ENCODE measurements at places on chromosomes 2 and 18.
A peak's percentile ranks its signal among the peaks of the same experiment; 100 is the strongest.

DNA sequence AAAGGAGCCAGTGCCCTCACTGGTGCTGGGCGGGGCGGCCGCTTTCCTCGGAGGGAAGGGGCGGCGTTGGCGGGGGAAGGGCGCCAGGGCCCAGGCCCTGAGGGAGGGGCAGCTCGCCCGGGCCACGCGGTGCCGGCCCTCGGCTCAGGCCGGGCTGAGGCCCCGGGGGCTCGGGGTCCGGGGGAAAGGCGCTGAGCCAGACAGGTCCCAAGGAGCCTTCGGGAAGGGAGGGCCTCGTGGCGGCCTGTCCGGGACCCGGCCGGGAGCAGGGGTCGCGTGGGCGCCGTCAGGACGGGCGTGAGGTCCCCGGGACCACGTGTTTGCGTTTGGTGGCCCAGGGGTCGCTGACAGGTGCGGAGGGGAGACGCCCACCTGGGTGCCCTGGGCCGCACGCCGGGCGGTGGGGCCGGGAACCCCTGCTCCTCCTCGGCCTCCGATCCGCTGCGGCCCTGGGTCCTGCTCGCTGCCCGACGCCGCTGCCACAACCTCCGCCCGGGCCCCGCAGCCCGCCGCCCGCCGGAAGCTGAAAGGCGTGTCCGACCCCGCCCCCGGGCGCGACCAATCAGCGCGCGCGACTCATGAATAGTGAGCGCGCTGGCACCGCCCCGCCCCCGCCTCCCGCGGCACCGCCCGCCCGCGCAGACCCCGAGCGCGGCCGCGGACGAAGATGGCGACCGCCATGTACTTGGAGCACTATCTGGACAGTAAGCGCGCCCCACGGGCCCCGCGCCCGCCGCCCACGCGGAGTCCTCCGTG lies at the start of gene ING5:
Gene ING5, plus strand, starts transcription at position 641 of the 756 bp plus-strand sequence. Its CDS starts 27 bp downstream, at position 668.
- peak; percentile 92 for DNase-seq

DNA sequence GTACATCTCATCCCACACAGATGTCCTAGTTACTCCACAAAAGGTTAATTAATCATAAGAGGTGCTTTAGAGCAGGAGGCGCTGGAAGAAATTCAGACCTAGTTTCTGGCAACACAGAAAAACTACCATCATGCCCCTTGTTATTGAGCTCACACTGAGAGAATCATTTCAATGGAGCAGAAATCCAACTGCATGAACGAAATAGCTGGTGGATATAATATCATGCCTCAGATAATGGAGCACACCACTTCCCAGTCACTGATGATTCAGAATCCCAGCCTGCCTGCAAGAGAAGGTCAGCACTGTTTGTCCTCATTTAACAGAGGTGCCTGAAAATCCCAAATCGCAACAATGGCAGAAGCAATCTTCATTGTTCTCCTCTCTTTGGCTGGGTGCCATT lies 125.8 kb upstream of the CREB1 start:
- DNase-seq, result no peak

- DNase-seq, result no peak
Measured at GRCh38 chr18:52678034-52678433, 338.0 kb downstream of the DCC start.

DNA sequence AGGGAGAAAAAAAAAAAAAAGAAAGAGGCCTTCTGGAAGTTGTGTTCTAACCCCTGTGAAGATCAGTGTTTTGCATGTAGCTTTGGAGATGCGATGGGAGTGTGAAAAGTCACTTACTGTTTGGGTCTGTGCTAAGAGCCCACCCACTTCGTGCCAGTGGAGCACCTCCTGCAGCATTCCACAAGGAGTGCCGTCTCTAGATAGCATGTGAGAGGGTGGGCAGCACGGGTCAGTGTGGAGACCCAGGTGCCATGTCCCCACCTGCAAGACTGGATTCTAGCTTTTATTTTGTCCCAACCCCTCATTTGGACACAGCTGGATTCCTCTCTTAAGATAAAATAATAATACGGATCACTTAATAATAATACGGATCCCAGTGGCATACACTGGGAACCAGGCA lies 12.5 kb upstream of the TMEM185B start:
- no peak for DNase-seq

- DNase-seq, result peak; percentile 35
Measured at GRCh38 chr2:144456680-144457079, 63.2 kb downstream of the ZEB2 start.

GRCh38 chr2:29509878-29510277 lies 394.7 kb downstream of the CLIP4 start:
- DNase-seq, result no peak

DNA sequence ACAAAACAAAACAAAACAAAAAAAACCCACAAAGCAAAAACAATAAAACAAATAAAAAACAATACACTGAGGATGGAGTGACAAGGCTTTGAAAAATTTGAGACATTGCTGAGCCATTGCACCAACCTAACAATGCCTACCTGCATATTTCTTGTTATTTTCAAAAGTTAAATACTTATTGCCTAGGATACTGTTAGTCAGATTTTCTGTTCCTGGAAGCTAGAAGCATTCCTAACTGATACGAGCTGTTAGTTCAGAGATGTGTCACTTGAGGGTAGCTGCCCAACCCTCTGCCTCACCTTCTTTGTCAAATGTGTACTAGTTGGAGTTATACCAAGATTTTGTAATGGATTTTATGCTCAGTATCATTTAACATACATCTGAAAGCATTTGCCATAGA lies 187.2 kb downstream of the TXNL1 start:
- DNase-seq, result no peak

DNA sequence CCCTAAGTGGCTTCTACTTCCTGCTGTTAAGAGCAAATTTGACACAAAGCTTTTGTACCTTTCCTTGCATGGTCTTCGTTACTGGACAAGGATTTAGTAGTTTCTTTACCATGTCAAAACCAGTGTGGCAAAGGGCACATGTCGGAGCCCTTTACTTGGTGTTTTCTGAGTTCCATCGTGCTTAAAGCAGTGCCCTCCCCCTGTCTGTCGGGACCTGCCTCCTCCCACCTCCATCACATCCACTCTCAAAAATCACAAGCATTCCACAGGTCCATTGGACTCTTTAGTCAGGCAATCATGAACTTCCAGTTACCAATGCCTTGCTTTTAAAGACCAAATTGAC lies 763 bp downstream of the CCDC141 start:
- no peak for DNase-seq

GRCh38 chr2:198277181-198277580 lies 472.8 kb downstream of the PLCL1 start:
- no peak for DNase-seq

Data from SK-MEL-5 (cell line).